ENCODE measurements at places on chromosomes 7 and 10. TPM values are rescaled to one million over a fixed set of nuclear protein-coding genes. Genes with fewer than 3 reads are reported as not detected.

Gene SPDYE8
- 0.52 TPM for total RNA-seq

Gene NPC1L1
- total RNA-seq: 0.09 TPM

Gene WDR91
- total RNA-seq: 2.5 TPM

Gene TCAF2
- total RNA-seq: 23.0 TPM

DNA sequence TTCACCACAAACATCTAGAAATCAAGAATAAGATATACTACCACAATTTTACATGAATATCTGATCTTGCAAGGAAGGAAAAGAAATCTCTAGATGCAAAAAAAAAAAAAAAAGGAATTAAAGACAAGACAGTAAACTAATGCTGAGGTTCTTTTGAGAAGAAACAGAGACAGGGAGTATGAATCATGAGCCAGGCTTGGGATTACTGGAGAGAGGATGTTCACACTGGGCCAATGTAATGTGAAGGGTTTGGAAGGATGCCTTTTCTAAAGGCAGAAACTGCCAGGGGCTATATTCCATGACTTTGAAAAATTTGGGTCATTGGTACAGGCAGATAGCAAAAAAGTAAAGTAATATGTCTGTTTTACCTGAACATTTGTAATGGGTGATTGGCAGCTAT, 573.0 kb upstream of the IGFBP3 start:
- DNase-seq: no peak

DNA sequence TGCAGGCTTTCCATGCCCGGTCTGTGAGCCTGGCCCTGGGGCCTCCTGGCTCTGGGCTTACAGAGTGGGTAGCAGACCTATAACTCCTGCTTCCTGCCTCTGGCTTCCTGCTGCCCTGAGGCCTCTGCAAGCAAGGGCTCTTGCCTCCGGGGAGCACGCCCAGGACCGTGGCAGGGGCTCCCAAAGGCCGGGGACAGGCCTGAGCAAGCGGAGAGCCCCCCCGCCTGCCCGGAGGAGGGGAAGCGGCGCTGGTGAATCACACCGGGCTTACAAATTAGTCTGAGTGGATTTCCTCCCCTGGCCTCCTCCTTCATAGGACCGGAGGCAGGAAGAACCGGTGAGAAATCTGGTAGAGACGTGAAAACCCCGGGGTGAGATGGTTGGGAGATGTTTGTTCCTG, 1.5 kb upstream of the MYL10 start:
- no peak for DNase-seq

DNA sequence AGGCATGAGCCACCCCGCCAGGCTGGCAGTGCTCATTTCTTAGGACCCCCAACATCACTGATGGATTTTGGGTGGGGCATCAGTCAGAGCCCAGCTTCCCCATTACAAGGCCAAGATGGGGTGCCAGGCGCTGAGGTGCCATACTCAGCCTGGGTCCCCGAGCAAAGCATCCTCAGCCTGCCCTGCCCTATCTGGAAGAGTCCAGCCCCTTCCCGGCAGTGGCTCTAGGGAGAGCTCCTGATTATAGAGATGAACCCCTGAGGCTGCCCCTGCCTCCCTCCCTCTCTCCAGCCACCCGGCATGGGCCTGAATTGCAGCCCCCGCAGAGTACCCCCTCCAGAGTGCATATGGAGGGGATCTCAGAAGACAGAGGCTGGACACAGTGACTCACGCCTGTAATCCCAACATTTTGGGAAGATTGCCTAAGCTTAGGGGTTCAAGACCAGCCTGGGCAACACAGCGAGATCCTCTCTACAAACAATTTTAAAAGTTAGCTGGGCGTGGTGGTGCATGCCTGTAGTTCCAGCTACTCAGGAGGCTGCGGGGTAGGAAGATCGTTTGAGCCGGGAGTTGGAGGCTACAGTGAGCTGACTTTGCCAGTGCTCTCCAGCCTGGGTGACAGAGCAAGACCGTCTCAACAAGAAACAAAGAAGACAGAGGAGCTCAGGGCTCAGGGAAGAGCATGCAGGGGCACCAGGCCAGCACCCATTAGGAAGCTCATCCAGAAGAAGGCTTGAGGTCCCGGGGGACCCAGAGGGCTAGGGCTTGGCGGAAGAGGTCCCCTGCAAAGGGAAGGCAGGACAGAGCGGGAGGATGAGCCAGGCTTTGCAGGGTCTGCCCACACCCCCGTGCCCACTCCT, 13.3 kb downstream of the LAT2 start:
- DNase-seq: no peak

DNA sequence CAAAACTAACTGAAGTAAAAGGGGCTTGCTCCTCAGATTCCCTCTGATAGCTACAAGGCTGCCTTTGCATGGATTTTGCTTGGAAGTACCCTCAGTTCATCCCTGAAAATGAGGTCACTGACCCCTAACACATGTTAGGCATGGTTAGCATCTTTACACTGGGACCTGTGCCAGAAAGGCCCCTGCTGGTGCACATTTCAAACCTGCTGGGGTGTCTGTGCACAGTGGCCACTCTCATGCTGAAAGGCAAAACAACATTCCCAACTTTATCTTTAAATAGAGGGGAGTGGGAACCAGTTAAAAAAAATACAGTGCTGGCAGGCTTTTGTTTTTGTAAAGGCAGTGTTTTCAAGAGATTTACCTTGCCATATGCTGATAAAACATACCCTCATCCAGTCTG, 99.1 kb downstream of the ANK3 start:
- DNase-seq: no peak

DNA sequence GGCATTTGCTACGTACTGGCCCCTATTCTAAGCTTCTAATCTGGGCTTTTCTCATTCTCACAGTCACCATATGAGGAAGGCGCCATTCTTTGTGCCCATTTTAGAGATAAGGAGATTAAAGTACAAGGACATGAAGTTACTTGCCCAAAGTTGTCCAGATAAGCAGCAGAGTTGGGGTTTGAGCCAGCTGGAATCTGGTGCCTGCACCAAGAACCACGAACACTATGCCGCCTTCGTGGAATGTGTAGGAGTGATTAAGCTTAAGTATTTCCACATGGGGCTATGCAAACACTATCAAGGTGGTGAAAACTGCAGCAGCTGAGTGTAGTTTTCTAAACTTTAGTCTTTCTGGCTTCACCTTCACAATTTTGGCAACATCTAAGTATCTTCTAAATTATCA, 342.7 kb upstream of the ETV1 start:
- DNase-seq: no peak

DNA sequence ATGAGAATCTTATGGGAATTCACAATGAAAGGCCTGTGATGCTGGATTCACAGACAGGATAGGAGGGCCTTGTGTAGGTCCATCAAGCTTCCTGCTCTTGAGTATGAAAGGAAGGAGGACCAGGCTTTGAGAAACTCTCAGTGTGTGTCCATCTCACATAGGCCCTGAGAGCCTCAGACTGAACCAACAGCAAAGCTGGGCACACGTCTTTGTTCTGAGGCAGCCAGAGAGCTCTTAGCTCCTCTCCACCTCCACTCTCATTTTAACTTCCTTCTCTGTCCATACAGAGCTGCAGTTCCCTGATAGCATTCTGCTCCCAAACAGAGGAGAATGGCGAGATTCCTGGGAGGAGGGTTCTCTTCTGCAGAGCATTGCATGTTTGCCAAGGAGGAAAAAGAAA, 515.6 kb downstream of the CALN1 start:
- DNase-seq: no peak

DNA sequence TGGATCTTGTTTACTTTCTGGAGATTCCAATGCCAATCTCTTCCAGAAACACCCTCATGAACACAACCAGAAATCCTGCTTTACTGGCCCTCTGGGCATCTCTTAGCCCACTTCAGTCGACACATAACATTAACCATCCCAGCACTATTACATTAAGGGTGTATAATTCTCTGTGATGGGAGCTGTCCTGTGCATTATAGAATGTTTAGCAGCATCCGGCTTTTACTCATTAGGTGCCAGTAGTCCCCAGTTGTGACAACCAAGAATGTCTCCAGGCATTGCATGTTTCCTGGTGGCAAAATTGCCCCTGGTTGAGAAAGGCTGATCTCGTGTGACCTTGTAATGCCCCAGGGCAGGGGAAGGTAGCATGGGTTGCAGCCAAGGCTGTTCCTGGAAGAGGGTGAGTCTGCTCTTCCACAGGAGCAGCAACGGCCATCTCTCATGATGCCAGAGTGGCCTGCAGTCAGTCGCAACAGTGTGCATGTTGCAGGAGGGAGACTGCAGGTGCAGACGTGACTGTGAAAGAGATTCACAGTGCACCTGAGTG, 2.6 kb upstream of the DDC start:
- no peak for DNase-seq

DNA sequence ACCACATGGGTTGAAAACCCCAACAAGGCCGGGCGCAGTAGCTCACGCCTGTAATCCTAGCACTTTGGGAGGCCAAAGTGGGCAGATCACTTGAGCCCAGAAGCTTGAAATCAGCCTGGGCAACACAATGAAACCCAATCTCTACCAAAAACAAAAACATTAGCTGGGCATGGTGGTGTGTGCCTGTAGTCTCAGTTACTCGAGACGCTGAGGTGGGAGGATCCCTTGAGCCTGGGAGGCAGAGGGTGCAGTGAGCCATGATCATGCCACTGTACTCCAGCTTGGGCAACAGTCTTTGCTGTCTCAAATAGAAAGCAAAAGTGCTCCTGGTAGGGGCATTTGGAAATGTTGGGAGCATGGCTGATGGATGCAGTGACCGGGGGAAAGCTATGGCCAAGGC, 209.6 kb upstream of the PLXNA4 start:
- DNase-seq: no peak

- DNase-seq: no peak
Observed at GRCh38 chr7:55016061-55016745, 2.6 kb upstream of the EGFR start.

DNA sequence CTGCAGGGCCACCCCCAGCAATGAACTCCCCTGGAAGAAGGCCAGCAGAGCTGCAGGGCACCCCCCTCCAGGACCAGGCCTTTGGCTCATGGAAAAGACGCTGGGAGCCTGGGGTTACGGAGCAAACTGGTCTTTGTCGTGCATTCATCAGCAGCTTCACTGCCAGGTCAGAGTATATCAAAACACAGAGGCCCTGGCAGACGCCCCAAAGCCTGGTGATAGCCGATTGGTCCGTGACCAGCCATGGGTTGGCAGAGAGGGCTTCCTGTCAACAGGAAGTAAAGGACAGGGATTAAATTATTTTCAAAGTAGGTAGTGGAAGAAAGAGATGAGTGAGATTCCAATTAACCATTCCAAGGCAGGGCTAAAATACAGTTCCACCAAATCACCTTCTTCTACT, 9.0 kb downstream of the PRKAG2 start:
- no peak for DNase-seq

- no peak for DNase-seq
Observed at GRCh38 chr10:3401491-3401938, 228.9 kb upstream of the PITRM1 start.

- no peak for DNase-seq
Observed at GRCh38 chr10:132711613-132712121, 74.3 kb downstream of the NKX6-2 start.

- no peak for DNase-seq
Observed at GRCh38 chr10:102262744-102263370, 17.5 kb downstream of the GBF1 start.

DNA sequence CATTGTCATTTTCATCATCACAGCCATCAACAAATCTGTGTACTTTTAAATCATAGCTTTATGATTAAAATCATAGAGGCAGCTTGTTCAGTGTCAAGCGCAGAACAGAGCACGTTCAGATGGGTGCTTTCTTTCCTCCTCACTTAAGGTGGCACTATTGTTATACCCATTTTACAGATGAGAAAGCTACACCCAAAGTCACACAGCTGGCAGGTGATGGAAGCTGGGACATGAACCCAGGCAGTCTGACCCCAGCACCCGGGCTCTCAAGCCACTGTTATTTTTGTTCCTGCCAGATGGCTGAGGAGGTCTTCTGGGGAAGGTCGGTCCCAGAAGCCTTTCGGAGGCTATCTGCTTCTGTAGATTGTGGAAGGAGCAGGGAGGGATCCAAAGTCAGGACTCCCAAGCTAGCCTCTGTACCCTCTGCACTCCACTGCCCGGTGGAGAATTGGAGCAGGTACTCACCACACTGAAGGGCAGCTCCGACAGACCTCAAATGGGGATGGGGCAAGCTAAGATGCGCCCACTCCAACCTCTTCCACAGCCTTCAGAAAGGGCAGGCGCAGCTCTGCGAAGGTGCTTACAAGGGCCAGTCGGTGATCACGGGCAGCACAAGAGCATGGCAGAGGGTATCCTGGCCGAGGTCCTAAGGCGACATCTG, 610 bp downstream of the AVPI1 start:
- DNase-seq: no peak

DNA sequence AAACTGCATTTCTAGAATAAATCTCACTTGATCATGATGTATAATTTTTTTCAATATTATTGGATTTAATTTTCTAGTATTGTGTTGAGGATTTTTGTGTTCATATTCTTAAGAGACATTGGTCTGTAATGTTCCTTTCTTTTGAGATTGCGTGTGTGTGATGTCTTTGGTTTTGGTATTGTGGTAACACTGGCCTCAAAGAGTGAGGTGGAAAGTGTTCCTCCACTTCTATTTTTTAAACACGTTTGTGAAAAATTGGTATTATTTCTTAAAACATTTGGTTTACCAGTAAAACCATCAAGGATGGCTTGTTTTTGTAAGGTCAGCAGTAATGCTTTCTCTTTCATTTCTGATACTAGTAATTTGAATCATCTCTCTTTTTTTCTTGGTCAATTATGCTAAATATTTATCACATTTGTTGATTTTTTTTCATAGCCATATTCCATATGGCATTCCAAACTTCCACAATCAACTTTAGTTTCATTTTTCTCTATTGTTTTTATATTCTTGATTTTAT, 290.2 kb upstream of the CDC14C start:
- no peak for DNase-seq

DNA sequence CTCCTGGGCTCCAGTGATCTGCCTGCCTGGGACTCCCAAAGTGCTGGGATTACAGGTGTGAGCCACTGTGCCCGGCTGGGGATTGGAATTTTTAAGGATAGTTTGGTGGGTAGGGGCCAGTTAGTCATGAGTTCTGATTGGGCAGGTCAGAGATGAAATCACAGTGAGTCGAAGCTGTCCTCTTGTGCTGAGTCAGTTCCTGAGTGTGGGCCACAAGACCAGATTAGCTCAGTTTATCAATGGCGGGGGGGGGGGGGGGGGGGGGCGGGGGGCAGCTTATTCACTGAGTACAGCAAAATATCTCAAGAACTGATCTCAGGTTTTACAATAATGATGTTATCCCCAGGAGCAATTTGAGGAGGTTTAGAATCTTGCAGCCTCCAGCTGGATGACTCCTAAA, 11.6 kb upstream of the ERCC6 start:
- DNase-seq: no peak

DNA sequence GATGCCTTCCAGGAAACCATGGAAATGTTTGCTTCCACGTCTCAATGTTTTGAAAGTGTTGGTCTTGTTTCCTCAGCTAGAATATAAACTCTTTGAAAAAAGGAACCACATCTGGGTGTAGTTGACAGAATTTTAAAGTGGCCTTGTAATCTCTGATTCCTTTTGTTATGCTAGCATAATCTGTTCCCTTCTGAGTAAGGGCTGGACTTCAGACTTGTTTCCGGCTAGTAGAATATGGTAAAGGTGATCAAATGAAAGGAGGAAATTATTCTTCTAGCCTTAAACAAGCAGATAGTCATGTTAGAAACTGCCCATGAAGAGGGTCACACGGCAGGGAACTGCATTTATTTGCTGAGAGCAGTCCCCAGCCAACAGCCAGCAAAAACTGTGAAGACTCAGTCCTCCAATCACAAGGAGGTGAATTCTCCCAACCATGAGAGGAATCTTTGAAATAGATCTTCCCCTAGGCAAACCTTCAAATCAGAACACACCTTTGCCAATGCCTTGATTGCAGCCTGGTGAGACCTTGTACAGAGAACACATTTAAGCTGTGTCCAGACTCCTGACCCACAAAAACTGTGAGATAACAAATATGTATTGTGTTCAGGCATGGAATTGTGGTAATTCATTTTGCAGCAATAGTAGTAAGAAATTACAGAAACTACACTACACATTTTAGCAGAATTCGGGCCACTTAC, 316.9 kb upstream of the SP8 start:
- no peak for DNase-seq
